ENCODE measurements at places on chromosomes 1 and 21.

- no peak for DNase-seq
Measured at GRCh38 chr1:181936269-181936668, 125.2 kb downstream of the ZNF648 start.

DNA sequence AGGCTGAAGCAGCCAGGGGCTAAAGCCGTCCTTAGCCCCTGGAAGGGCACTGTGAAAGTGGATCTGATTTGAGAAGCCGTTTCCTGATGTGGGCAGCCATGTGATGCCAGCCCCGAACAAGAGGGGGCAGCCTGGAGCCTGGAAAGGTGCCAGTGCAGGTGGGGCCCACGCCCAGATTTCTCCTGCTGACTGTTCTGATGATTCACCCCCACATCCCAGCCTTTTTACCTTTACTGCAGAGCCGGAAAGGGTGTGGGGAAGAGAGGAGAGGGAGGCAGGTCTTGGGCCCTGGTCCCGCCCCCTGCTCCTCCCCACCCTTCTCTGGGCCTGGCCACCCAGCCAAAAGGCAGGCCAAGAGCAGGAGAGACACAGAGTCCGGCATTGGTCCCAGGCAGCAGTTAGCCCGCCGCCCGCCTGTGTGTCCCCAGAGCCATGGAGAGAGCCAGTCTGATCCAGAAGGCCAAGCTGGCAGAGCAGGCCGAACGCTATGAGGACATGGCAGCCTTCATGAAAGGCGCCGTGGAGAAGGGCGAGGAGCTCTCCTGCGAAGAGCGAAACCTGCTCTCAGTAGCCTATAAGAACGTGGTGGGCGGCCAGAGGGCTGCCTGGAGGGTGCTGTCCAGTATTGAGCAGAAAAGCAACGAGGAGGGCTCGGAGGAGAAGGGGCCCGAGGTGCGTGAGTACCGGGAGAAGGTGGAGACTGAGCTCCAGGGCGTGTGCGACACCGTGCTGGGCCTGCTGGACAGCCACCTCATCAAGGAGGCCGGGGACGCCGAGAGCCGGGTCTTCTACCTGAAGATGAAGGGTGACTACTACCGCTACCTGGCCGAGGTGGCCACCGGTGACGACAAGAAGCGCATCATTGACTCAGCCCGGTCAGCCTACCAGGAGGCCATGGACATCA is at the start of gene SFN:
Gene SFN, plus strand, starts transcription at position 369 of the 904 bp plus-strand sequence. Its CDS starts 64 bp downstream, at position 433.
- peak; percentile 29 for DNase-seq

DNA sequence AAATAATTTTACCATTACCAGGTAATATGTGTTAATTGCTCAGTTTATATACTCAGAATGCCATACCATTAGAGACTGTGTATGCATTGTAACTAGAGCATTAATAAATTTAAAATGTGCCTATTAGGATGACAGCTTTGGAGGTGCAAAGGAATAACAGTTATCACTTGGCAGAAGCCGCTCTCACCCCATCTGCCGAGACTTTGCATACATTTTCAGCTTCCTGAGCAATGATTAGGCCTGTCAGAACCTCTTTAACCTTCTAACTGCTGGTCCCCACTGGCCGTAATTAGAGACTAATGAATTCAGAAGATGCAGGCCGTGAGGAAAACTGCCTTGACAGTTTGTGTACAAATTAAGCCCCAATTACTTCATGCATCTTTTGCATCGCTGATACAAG is 158.0 kb upstream of the PROX1 start:
- no peak for DNase-seq

GRCh38 chr1:239792157-239792556 is 299.5 kb upstream of the FMN2 start:
- DNase-seq, result no peak

- no peak for DNase-seq
Measured at GRCh38 chr1:158146165-158146564, 34.5 kb upstream of the CD1D start.

GRCh38 chr21:32757804-32758203 is 13.8 kb downstream of the PAXBP1 start:
- no peak for DNase-seq

- DNase-seq, result no peak
Measured at GRCh38 chr1:201348211-201348566, 29.3 kb downstream of the TNNT2 start.

- no peak for DNase-seq
Measured at GRCh38 chr1:207935166-207935583, 24.2 kb upstream of the CD34 start.

DNA sequence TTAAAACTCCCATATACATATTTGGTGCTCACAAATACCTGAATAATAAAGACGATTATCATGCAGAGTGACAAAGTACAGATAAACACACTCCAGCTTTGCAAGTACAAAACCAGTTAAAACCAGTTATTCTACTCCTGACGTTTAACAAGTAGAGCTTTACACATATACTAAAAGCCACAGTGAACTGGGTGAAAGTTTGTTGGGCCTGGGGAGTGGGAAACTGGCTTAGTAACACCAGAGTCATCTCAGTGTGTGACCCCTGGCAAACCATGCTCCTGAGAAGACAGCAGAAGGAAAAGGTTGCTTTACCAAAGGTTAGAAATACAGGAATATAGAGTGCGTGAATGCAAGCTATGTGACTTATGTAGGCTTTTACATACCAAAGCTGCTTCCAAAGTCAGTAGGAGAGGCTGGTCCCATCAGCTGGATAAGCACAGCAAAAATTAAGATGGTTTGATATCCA is 148.1 kb downstream of the NRIP1 start:
- no peak for DNase-seq

DNA sequence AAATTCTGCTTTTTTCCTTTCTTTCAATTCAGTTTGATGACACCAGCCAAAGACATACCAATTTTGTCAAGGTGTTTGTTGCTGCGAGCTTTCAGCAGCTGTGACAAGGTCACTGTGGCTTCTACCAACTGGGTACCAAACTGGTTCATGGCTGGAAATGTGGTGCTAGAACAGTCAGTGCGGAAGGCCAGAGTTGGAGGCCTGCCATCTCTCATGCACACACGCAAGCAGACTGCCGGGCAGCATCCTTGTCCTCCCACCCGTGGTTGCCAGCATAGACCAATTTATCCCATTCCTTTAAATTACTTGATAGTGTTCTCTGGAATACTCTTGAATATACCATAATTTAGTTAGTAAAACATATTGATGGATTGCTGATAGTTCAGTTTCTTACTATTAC is 79.9 kb upstream of the GPR52 start:
- DNase-seq, result no peak

- no peak for DNase-seq
Measured at GRCh38 chr1:10765304-10765703, 31.1 kb downstream of the CASZ1 start.

DNA sequence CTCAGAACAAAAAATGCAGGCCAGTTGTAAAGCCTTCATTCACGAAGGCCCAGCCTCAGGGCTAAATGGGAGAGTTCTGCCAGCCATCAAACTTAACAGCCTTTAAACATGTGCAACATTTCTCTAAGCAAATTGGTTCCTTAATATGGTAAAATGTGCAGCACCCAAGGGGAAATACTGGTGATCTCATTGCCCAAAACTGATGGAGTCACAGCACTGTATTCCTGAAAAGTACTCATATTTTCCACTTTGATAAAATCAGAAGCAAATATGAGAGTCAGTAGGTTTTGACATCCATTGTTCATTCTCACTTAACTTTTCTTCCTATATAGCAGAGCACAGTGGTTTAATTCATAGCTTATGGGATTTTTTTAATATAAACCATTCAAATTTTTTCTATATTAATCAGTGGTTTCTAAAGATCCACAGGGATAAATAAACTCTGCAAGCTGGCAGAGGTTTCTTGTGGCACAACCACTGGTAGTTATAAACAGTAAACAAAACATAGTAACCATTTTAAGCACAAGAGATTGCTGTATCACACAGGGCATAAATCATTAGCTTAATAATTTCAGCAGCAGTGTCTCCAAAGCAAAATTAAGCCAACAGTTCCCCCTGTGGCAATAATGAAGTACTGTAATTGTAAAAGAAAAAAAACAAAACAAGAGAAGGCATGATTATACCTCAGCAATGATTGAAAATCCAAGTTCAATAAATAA is 106.9 kb upstream of the LYPLAL1 start:
- DNase-seq, result no peak

- no peak for DNase-seq
Measured at GRCh38 chr1:71377886-71378285, 297.1 kb upstream of the ZRANB2 start.

DNA sequence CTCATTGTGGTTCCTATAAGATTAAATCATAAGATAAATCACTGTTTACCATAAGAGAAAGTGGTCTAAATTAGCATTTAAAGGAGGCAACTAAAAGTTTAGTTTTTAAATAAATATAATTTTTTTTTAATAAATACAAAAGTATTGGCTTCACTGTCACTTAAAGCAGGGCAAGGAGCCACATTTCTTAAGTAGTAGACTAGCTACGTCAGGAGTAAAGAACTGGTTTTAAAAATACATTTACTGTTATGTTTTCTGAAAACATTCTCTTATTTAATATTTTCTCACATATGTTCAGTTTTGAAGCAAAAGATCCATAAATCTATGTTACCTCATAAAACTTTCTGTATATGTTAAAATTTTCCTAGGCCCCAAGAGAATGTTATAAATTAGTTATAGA is 2.2 kb downstream of the ANGPTL1 start:
- no peak for DNase-seq

DNA sequence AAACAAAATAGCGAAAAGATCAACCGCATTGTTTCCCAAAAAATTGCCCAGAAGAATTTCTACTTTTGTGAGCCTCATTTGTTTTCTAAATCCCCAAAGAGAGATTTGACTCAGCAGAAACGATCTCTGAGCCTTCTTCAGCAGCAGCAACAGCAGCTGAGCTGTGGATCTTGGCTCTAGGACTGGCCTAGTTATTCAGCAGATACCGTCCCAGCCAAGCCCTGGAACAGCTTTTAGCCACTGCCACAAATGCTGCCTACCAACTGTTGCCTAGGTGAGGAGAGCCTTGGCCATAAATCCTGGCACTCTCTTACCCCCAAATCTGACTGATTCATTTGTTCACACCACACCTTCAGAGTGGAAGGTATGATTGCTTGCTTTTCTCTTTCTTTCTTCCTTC is 320.1 kb downstream of the TGFB2 start:
- no peak for DNase-seq

GRCh38 chr1:195462646-195463045 is 1145.6 kb downstream of the KCNT2 start:
- DNase-seq, result no peak

DNA sequence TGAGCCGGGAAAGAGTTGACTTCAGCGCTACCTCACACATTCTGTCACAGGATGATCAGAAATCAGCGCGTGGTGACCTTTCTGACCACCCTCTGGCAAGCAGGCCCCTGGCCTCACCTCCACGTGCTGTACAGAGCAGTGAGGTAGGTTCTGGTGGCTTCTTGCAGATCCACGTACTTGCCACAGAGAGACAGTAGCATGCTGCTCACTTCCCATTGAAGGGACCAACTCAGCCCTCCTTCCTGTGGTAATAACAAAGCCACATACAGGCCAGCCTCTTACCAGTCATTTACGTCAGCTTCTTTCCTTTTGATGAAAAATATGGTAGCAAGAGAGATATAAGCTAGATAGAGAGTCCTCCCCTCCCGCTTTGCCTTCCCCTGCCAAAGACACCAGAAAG is 200.7 kb downstream of the CHRM3 start:
- no peak for DNase-seq

DNA sequence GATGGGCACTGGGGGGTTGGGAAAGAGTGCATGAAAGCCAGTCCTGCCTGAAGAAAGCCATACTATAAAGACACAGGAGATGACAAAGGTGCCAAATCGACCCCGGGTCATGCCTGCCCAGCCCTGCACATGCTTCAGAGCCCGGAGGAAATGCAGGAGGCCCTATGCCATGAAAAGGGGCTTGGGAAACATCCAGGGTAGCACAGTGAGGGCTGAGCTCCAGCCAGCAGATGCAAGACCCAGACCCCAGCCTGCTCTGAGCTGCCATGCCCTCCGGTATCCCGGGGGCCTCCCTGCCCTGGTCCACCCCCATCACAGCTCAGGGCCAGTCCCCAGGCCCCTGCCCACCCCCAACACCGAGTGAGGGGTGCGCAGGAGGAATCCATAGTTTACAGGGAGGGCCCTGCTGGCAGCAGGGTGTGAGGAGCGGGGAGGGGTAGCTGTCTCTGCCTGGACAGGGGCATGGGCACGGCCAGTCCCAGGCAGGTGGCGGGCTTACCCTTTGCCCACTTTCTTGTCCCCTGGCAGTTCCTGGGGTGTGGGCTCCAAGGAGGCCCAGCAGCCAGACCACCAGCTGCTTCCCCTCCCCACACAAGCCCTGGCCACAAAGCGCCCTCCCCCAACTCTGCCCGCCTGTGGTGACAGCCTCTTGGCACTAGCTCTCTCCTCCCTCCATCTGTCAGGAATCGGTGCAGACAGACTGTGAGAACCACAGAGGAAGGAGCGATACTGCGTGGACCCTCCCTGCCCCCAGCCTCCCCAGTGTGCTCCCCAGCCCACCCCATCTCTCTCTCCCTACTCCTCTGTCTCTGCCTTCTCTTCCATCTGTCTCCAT is 16.8 kb downstream of the LRP8 start:
- DNase-seq, result no peak

DNA sequence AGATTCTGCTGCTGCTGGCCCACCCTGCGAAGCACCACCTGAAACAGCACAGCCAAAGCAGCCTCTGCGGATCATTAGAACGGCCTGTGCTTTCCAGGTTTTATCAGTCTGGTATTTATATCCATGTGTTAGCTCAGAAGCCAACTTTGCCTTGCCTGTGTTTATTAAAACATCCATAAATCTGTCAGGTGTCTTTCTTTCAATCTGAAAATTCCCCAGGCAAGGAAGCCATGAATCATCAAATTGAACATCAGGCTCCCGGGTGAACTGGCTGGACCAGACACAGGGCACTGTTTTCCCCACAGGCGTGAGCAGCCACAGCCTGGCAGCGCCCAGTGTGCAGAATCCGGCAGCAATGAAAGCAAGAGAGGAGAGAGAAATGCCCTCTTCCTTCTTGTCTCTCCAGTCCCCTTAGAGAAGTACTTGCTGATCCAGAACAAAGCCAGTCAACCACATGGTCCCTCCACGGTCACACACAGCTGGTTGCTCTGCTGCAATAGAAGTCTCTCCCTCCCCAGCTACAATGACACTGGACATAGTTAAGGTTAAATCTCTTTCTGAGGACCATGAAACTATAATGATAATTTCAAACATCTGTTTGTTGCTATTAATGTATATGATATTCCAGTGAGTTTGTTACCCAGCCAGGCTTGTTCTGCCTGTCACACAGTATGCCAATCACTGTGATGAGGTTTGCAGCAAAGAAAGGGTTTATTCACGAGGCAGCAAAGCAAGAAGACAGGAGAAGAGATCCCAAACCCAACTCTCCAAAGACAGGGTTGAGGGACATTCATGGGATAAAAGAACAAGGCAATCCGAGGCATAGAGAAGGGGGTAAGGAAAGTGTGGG is 212.1 kb upstream of the FMN2 start:
- no peak for DNase-seq

- no peak for DNase-seq
Measured at GRCh38 chr1:237799762-237800474, 90.8 kb downstream of the ZP4 start.

GRCh38 chr1:202228484-202229122 is 35.0 kb downstream of the LGR6 start:
- DNase-seq, result no peak

DNA sequence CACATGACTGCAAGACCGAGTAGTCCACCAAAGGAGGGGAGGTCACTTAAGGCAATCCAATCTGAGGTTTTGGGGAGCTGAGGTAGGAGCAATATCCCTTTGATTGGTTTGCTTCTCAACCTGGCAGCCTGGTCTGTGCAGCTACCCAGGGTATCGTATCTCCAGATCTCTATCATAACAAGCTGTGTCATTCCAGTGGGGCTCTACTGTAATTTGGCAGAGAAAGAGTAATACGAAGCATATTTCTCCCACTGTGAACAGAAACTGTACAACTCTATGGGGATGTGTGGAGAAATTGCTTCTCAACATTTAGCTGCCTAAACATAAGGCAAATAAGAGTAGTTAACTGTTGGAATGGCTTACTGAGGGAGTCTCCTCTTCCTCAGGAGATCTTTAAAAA is 20.6 kb downstream of the CD101 start:
- no peak for DNase-seq
